Astrocyte (in vitro differentiated cells and primary cell): ENCODE measurements at places on chromosomes 4 and X.

DNA sequence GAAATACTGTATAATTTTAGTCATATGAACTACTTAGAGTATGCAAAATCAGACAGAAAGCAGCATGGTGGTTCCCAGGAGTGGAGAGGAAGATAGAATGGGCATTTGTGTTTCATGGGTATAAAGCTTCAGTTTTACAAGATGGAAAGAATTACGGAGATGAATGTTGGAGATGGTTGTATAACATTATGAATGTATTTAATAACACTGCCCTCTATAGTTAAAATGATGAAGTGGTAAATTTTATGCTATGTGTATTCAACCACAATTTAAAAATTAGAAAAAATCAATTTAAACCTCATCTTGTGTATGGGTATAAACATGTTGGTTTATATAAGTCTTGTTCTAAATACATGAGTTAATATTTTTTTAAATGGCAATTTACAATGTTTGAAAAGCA lies 521.1 kb downstream of the FSTL5 start:
- DNase-seq: peak; percentile 11

DNA sequence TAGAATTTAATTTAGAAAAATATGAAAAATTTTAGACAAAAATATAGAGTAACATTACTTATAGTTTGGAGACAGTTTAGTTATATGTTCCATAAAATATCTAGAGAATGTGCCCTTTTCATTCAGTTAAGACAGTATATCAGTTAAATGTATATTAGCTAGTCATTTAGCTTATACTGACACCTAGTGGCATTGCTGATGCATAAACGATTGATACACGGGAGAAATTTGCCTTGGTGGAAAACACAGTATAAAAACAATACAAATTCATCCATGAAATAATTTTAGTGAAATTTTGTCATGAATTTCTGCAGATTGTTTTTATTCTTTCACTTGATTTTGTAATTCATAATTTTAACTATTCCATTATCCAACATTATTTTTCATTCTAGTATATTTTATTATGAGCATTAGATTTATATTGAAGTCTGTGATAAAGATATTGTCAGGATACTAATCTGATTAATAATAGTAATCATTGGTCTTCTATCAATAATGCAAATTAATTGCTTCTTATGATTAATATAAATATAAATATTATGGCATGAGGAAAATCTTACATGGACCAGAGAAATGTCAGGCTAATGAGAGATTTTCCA lies 219.0 kb downstream of the TLL1 start:
- DNase-seq: peak; percentile 22

- DNase-seq: no peak
These were observed 47.4 kb downstream of the TMEM131L start for GRCh38 chr4:153513596-153513995.

- no peak for DNase-seq
These were observed 257.1 kb downstream of the CAMK2D start for GRCh38 chr4:113504422-113504821.

DNA sequence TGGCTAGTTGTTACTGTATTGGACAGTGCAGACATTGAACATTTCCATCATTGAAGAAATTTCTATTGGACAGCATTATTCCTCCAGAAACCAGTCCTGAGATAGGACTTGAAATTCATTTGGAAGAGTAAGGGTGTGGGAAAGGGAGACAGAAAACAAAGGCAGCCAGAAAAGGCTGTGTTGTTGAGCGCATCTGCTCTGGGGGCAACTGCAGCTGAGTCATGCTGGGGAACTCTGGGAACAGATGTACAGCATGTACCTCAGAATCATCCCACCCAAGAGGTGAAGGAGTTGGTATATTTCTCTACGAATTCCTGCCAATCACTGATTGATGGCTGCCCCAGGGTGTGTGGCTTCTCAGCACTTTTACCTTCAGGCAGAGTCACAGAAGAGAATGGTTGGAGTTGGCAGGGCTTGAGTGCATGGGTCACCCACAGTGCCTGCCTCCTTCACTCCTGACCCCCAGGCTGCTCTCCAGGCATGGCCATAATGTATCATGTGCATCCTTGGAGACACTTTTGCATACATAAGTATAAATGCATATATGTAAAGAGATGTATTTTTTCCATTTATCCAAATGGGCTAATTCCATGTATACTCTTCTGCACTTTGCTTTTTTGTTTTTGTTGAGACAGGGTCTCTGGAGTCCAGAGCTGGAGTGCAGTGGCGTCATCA lies 39.4 kb downstream of the GEMIN8 start:
- DNase-seq: no peak

DNA sequence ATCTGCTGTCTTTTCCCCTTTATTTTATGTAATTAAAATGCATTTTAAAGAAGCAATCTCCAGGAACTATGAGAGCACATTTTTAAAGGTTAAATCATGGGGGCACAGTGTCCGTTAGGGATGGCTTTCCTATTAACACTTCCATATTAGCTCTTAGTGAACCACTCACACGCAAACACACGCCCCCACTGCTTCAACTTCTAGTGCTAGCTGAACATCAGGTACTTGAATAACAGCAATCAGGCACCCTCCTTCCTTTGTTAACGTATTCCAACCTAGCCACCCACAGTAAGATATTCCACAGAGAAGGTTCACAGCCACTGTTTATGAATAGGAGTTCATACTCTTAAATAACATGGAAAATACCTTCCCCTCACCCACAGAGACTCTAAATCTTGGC lies 9.3 kb downstream of the TMEM255A start:
- DNase-seq: no peak

DNA sequence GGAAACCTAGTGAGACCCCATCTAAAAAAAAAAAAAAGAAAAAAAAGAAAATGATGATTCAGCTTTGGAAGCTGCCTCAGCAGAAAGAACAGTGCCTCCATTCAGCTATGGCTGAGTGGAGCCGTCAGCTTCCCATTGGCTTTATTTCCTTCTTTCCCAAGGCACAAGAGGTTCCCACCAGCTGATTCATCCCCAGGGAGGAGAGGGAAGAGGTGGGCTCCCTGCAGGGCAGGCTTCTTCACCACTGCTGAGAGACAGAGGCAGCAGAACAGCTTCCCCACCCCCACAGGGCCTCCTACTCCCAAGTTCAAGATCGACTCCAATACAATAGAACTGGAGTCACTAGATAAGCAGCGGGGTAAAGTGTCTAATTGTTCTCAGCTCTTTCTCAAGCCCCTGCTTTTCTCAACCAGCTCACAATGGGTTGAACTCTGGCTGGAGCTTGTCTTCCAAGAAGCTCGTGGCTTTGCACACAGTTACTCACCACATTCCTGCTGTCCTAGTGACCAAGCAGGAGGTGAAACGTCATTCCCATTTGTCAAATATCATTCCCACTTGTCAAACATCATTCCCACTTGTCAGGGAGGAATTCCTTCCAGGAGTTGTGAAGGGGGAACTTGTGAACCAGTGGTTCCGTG lies 47.8 kb downstream of the FHDC1 start:
- peak; percentile 93 for DNase-seq

- no peak for DNase-seq
These were observed at the start of gene SHROOM2 for GRCh38 chrX:9785944-9786797. TSS of gene SHROOM2 (plus strand) at chrX:9786429. CDS start at chrX:9786546, 117 bp downstream.

DNA sequence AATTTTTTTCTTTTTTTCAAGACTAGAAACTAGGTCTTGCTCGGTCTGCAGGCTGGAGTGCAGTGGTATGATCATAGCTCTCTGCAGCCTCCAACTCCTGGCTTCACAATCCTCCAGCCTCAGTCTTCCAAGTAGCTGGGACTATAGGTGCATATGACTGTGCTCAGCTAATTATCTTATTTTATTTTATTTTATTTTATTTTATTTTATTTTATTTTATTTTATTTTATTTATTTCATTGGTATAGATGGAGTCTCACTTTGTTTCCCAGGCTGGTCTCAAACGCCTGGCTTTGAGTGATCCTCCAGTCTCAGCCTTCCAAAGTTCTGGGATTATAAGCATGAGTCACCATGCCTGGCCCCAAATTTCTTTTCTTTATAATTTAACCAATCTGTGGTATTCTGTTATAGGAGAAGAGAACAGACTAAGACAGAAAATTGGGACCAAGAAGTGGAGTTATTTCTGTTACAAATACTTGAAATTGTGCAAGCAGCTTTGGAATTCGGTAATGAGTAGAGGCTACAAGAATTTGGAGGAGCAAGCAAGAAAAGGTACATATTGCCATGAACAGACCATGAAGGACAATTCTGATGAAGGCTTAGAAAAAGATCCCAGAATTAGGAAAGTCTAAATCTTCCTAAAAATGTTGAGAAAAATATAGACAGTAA lies 4.0 kb upstream of the PRDM5 start:
- no peak for DNase-seq
